ENCODE measurements at places on chromosomes 11 and 22.
A peak's percentile ranks its signal among the peaks of the same experiment; 100 is the strongest.

GRCh38 chr11:113404859-113405430 is 17.4 kb downstream of the ANKK1 start:
- no peaks in the 10 kb centered on the region for H3K36me3 ChIP-seq
- no peak for DNase-seq
- H3K27me3 ChIP-seq = peaks cover 2% of the 10 kb centered on the region
- no peak overlapping the region for H3K4me3 ChIP-seq

DNA sequence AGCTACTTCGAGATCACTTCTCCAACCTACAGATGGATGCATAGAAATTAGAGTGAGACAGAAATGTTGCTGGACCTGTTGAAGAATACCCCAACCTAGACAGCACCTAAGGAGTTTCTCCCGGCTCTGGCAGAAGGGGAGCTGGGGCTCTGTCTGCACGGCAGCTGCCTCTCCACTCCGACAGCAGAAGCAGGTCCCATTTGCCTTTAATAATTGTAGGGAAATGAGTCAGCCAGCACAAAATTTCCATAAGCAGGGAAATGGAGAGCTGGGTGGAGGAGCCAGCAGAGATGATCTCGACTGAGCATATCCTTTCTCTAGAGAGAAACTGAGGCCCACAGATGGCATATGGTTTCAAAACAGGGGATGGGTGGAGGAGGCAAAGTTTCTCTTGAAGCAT is 80.1 kb downstream of the EFCAB6 start:
- no peak overlapping the region for H3K27ac ChIP-seq
- H3K4me1 ChIP-seq = no peaks in the 10 kb centered on the region
- H3K36me3 ChIP-seq = no peaks in the 10 kb centered on the region
- DNase-seq = no peak
- peaks cover 9% of the 10 kb centered on the region for H3K27me3 ChIP-seq

DNA sequence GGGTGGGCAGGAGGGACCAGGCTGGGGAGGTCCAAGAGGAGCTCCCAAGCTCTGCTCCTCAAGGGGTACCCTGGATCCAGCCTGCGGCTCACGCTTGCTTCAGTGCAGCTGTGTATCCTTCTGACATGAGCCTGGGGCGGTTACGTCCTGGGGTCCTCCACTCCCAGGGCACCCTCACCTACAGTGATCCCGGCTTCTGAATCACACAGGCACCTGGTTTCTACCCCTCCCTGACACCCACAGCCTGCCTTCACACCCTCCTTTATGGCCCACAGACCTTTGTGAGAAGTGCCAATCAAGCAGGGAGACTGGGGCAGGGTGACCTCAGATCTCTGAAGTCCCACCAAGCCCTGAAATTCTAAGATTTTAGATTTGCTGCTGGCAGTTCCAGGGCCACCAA is 1.5 kb downstream of the MPST start:
- no peak overlapping the region for H3K4me3 ChIP-seq
- H3K36me3 ChIP-seq = no peaks in the 10 kb centered on the region
- peaks cover 3% of the 10 kb centered on the region for H3K27me3 ChIP-seq

GRCh38 chr11:10580623-10581022 is 12.2 kb upstream of the LYVE1 start:
- H3K36me3 ChIP-seq = no peaks in the 10 kb centered on the region
- no peak overlapping the region for H3K4me3 ChIP-seq
- DNase-seq = no peak
- H3K4me1 ChIP-seq = no peaks in the 10 kb centered on the region

DNA sequence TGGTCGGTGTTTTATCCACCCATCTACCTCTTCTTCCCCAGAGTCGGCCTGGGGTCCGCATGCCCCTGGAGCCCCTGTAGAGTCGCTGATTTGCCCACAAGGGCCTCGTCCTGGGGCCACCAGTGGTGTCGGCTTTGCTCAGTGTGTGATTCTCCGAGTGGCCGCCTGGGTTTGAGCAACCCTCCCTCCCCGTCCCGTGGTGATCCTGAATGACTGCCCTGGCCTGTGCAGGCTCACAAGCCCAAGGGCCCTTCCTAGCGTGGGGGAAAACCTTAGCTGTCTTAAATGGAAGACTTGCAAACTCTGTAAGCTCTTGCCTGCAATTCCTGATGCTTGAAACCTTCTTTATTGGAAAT is 128.3 kb downstream of the OSBP2 start:
- H3K4me3 ChIP-seq = no peak overlapping the region
- no peak overlapping the region for H3K27ac ChIP-seq
- H3K4me1 ChIP-seq = peaks cover 3% of the 10 kb centered on the region
- peaks cover 40% of the 10 kb centered on the region for H3K27me3 ChIP-seq
- DNase-seq = no peak

GRCh38 chr11:119030029-119030328 is 698 bp downstream of the SLC37A4 start:
- no peak for DNase-seq
- H3K27ac ChIP-seq = peak overlapping the region; percentile 89
- no peaks in the 10 kb centered on the region for H3K27me3 ChIP-seq
- H3K4me1 ChIP-seq = peaks cover 21% of the 10 kb centered on the region
- peak overlapping the region; percentile 82 for H3K4me3 ChIP-seq

GRCh38 chr22:47014636-47015345 is 252.3 kb downstream of the TBC1D22A start:
- no peak for DNase-seq
- H3K4me1 ChIP-seq = peaks cover 9% of the 10 kb centered on the region
- no peaks in the 10 kb centered on the region for H3K27me3 ChIP-seq
- H3K36me3 ChIP-seq = peaks cover 2% of the 10 kb centered on the region
- no peak overlapping the region for H3K4me3 ChIP-seq

DNA sequence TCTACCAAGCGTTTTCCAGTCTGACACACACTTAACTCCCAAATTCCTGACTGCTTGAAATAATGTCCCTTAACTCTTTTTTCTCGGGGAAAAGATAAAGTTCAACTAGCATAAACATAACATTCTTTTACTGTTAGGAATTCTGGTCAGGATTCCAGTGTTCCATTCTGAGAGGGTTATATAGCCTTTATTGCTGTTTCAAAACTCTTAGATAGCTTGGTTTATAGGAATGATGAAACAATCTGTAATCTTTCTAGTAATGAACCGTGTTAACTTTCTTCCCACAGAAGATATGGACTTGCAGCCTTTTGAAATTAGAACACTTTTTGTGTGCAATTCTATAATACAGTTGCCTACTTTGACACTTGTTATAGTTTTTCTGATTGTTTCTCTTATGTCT is 8.6 kb downstream of the REXO2 start:
- H3K4me1 ChIP-seq = peaks cover 12% of the 10 kb centered on the region
- H3K27ac ChIP-seq = no peak overlapping the region
- H3K27me3 ChIP-seq = no peaks in the 10 kb centered on the region
- H3K4me3 ChIP-seq = no peak overlapping the region
- H3K36me3 ChIP-seq = peaks cover 40% of the 10 kb centered on the region
- DNase-seq = no peak

DNA sequence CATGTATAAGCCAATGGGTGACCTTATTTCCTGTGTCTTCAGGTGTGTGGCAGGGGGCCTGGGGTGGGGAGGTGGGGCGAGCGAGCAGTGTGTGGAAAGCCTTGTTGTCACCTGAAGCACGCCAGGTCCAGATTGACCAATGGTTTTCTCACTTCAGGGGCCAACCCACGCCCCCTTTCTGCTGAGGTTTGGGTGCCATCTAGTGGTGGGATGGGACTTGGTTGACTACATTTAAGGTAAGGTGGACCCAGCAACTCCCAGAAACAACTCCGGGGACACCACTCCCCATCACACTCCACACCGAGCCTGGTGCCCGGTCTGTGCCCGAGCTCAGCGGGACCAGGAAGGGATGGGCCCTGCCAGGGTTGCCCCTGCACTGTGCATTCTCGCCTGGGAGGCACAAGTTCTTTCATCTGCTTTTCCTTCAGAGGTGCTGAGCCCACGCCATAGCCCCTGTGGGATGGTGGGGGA is 40.0 kb downstream of the TPCN2 start:
- peak; percentile 72 for DNase-seq
- peaks cover 7% of the 10 kb centered on the region for H3K36me3 ChIP-seq
- no peak overlapping the region for H3K27ac ChIP-seq
- no peak overlapping the region for H3K4me3 ChIP-seq

GRCh38 chr11:72300268-72300667 is 56.3 kb upstream of the PHOX2A start:
- peaks cover 18% of the 10 kb centered on the region for H3K36me3 ChIP-seq
- no peak for DNase-seq
- H3K4me1 ChIP-seq = no peaks in the 10 kb centered on the region
- H3K27me3 ChIP-seq = no peaks in the 10 kb centered on the region

DNA sequence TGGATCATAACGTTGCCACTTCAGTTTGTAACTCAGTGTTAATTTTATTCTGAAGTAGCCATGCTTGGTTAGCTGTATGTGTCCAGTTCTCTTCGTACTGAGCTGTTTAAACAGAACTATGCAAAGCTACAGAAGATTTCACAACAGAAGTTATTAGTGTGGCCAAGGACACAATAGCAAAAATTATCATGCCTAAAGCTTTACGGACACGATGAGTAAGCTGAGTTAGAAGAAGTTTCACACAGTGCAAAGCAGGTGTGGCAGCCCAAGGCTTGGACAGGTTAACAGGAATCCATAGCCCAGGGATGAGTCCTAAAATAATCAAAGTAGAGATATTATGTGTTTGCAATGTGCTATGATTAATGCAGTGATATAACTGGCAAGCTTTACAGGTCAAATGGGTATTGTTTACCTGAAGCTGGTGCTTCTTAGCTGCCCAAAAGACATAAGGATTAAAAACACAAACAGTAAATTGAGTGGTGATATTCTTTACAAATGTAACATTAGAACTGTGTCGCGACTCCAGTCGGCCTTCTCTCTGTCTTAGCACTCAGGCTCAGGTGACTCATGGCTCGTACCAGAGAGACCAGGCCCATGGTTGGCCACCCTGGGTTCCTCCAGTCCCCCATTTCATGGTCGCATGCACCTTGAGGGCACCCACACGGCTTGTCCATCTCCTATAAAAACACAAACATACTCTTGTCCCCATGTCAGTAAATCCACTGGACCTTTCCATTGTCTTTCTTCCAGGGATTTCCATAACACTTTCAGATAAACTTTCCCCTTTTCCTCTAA is 35.5 kb upstream of the NCAM1 start:
- no peaks in the 10 kb centered on the region for H3K36me3 ChIP-seq
- no peak overlapping the region for H3K27ac ChIP-seq
- DNase-seq = no peak
- no peaks in the 10 kb centered on the region for H3K4me1 ChIP-seq
- H3K27me3 ChIP-seq = peaks cover 7% of the 10 kb centered on the region

DNA sequence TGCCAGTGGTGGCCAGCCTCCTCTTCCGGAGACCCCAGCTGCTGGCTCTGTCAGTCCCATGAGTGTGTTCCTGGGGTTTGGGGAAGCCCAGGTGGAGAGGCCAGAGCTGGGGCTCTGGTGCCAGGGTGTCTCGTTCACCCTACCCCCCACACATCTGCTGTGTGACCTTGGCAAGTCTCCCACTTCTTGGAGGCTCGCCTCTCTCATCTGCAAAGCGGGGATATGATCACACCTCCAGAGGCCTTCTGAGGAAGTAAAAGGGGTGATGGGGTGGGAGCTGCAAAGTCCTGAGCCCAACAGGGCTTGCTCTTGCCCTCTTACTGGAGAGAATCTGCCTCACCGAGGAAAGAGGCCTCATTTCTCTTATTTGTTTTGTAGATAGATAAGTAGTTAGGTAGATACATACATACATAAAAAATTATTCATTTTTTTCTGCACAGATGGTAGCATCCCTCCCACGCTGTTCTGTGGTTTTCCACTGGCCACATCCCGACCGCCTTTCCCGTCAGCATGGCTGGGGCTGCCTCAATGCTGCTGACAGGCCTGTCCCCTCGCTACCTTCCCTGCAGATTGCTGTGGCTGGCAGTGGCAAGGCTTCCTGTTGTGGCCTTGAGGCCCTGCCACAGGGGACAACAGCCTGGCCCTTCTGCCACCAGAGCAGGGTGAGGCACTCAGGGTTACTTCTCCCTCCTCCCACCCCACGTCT is 23.9 kb downstream of the MYO7A start:
- H3K4me3 ChIP-seq = no peak overlapping the region
- peaks cover 3% of the 10 kb centered on the region for H3K27me3 ChIP-seq
- peak overlapping the region; percentile 54 for H3K27ac ChIP-seq

DNA sequence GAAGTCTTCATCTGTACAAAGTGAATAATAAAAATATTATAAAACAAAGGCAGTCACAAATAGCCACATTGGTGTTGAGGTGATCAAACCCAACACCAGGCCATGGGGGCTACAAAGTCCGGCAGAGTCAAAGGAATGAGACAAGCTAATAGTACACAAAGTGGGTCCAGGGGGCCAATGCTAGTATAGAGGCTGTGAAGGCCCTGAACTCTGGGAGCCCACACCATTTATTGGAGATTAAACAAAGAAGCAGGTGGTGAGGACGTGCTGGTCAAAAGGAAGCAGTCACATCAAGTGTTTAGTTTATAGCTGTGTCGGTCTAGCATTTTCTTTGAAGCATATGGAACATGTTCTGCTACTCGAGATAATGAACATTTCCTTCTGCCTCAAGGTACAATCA is 58.6 kb upstream of the CCT8L2 start:
- H3K27ac ChIP-seq = no peak overlapping the region
- H3K4me3 ChIP-seq = no peak overlapping the region
- no peaks in the 10 kb centered on the region for H3K36me3 ChIP-seq
- no peaks in the 10 kb centered on the region for H3K4me1 ChIP-seq
- H3K27me3 ChIP-seq = peaks cover 3% of the 10 kb centered on the region
- DNase-seq = no peak

- peaks cover 3% of the 10 kb centered on the region for H3K36me3 ChIP-seq
- H3K27ac ChIP-seq = no peak overlapping the region
- no peak for DNase-seq
- H3K4me3 ChIP-seq = no peak overlapping the region
- H3K27me3 ChIP-seq = no peaks in the 10 kb centered on the region
Measured at GRCh38 chr11:82975882-82976281, 74.3 kb downstream of the DDIAS start.

GRCh38 chr11:7473717-7474116 is 11.6 kb upstream of the OLFML1 start:
- H3K36me3 ChIP-seq = no peaks in the 10 kb centered on the region
- DNase-seq = no peak
- no peak overlapping the region for H3K4me3 ChIP-seq

DNA sequence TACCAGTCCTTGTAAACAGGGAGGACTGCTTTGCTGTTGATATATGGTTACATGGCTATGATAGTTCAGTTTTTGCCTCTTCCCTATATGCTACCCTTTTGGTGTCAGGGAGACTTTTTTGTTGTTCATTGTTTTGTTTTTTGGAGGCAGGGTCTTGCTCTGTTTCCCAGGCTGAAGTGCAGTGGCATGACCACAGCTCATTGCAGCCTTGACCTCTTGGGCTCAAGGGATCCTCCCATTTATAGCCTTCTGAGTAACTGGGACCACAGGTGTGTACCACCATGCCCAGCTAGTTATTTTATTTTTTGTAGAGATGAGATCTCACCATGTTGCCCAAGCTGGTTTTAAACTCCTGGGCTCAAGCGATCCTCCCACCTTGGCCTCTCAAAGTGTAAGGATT is 38.6 kb upstream of the SPTBN2 start:
- no peaks in the 10 kb centered on the region for H3K27me3 ChIP-seq
- H3K36me3 ChIP-seq = peaks cover 2% of the 10 kb centered on the region
- no peak for DNase-seq
- H3K27ac ChIP-seq = no peak overlapping the region

- H3K4me3 ChIP-seq = no peak overlapping the region
- H3K36me3 ChIP-seq = no peaks in the 10 kb centered on the region
- H3K27me3 ChIP-seq = no peaks in the 10 kb centered on the region
- no peak for DNase-seq
Measured at GRCh38 chr22:26977741-26978376, 320.5 kb downstream of the MIAT start.

GRCh38 chr11:133687781-133688180 is 155.5 kb upstream of the OPCML start:
- no peak overlapping the region for H3K4me3 ChIP-seq
- no peak overlapping the region for H3K27ac ChIP-seq
- no peaks in the 10 kb centered on the region for H3K36me3 ChIP-seq

GRCh38 chr11:75639762-75640181 is 29.1 kb downstream of the MAP6 start:
- no peak for DNase-seq
- no peak overlapping the region for H3K27ac ChIP-seq
- H3K4me1 ChIP-seq = no peaks in the 10 kb centered on the region
- no peak overlapping the region for H3K4me3 ChIP-seq
